ENCODE measurements at places on chromosomes 2 and 18. TPM values are rescaled to one million over a fixed set of nuclear protein-coding genes. Genes with fewer than 3 reads are reported as not detected.

The NAT8 gene
- not detected for total RNA-seq

The TXNDC2 gene
- 0.08 TPM for total RNA-seq

The RSAD2 gene
- 0.13 TPM for total RNA-seq

The SERPINB2 gene
- 0.07 TPM for total RNA-seq
